ENCODE measurements at places on chromosomes 16 and 17.
A peak's percentile ranks its signal among the peaks of the same experiment; 100 is the strongest.

GRCh38 chr17:34850023-34850422 lies 111.2 kb downstream of the CCT6B start:
- DNase-seq, result no peak

- no peak for DNase-seq
These were observed 39.3 kb downstream of the MEAK7 start for GRCh38 chr16:84465154-84465553.

DNA sequence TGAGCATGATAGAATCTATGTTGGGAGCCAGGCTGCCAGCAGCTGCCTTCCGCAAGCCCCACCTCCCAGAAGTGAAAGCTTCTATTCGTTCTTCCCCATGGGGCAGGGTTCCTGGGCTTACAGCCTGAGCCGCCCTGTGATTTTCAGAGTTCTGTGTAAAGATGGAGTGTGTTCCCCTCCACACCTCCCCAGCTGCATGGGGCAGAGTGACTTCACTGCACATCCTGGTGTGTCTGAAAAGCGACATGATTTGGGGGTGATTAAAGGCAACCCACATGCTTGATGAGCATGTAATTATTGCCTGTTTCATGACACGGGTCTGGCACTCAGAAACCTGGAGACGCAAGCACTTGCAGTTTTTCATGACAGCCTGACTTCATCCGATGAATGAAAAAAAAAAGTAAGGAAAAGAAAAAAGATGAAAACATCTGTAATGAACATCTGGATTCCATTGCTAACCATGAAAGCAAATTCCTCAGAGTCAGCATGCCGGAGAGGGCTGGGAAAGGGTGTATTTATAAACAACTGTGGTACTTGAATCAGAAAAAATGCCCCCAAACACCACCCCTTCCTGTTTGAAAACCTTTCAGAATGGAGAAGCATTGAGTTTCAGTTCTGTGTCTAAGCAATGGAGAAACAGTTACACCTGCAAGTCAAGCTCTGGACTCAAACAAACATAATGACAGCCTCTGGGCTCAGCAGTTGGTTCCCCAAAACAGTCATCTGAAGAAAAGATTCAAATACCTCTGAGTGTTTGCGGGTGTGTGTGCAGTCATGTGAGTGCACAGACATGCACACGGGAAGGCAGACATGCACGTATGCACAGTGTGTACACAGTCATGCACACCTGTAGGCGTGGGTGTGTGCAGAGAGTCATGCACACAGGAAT lies 266.0 kb downstream of the ENGASE start:
- DNase-seq, result no peak

GRCh38 chr16:86428729-86429517 lies 81.4 kb upstream of the FOXF1 start:
- DNase-seq, result no peak

DNA sequence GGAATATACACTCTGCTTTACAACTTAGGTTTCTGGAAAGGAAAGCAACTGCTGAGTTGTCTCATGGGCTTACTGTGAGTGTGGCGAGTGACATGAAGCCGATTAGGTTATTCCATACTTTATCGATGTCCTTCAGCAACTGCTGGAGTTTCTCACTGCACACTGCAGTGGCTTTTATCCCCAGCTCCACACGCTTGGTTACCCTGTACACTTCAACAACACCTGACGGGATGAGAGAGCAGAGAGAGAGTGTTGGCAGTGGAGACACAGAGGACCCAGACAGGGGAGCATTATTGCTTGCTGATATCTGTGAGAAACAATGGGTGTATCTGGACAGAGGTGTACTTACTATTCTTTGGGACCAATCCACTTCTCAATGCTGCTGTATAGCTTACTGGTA lies 46.2 kb downstream of the DUSP14 start:
- DNase-seq, result no peak

DNA sequence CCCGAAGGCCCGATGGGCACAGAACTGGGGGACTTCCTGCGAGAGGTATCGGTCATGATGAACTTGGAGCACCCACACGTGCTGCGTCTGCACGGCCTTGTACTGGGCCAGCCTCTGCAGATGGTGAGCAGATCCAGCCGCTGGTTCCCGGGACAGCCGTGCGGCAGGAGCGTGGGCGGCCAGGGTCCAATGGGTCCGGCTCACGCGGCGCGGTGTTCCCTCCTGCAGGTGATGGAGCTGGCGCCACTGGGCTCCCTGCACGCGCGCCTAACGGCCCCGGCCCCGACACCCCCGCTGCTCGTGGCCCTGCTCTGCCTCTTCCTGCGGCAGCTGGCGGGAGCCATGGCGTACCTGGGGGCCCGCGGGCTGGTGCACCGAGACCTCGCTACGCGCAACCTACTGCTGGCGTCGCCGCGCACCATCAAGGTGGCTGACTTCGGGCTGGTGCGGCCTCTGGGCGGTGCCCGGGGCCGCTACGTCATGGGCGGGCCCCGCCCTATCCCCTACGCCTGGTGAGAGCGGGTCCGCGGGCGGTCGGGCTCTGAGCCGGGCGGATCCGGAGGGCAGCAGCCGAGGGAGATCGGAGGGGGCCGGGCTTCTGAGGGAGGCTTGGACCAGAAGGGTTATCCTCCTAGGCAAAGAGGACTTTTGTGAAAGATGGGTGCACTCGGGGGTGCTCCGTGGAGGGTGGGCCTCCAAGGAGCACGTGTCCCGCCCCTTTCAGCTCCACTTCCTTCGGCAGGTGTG lies 3.0 kb downstream of the TNK1 start:
- no peak for DNase-seq

- peak; percentile 26 for DNase-seq
These were observed 19.1 kb downstream of the ZFHX3 start for GRCh38 chr16:73028721-73029361.

DNA sequence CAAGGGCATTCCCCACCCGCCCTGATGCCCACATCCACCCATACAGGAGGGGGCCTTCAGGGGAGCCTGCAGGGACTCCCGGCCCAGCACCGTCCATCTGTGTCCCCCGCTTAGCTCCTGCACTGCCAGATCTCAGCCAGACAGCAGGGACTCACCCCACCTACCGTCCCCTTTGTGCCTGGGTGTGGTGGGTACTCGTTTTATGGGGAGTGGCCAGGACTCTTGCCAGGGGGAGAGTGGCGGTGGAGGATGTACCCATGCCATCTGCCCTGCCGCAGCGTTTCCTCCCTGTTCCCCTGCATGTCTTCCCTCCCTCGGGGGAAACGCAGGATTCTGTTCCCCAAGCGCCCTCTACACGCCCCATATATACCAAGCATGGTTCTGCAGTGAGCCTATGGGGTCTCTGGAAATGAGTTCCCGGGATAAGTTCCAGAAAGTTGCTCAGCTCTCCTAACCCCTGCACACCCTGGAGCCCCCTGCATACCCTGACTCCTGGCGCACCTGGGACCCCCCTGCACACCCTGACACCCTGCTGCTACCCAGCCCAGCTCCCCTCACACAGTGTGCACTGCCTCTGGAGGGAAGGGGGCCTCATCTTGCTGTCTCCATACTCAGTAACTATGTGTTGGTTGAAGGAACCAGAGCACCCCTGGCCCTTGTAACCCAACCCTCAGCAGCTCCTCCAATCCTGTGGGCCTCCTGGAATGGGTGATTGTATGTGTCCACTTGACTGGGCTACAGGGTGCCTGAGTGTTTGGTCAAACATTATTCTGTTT lies 4.2 kb upstream of the MAFG start:
- DNase-seq, result no peak

GRCh38 chr16:82626791-82627261 lies at the start of gene CDH13:
Gene CDH13, plus strand, starts transcription at chr16:82626969.
- DNase-seq, result no peak

GRCh38 chr16:4734730-4735535 lies 596 bp downstream of the DNAAF8 start:
- DNase-seq, result peak; percentile 89

DNA sequence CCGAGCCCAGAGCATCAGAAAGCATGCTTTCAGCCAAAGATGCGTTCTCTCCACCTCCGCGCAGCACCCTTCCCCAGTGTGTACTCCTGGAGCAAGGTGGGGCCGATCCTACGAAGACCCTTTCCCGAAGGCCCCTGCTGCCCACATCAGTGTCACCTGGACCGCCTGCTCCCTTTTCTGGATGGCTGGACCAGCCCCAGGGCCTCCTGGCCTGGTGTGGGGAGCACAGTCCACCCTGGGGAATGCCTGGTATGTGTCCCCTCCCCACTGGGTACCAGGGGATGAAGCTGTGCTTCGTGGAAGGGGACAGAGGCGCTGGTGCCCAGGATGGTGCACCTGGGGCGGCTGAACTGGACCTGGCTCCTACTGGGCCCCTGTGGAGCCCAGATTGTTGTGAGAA lies 173.8 kb downstream of the SEC14L1 start:
- DNase-seq, result no peak

DNA sequence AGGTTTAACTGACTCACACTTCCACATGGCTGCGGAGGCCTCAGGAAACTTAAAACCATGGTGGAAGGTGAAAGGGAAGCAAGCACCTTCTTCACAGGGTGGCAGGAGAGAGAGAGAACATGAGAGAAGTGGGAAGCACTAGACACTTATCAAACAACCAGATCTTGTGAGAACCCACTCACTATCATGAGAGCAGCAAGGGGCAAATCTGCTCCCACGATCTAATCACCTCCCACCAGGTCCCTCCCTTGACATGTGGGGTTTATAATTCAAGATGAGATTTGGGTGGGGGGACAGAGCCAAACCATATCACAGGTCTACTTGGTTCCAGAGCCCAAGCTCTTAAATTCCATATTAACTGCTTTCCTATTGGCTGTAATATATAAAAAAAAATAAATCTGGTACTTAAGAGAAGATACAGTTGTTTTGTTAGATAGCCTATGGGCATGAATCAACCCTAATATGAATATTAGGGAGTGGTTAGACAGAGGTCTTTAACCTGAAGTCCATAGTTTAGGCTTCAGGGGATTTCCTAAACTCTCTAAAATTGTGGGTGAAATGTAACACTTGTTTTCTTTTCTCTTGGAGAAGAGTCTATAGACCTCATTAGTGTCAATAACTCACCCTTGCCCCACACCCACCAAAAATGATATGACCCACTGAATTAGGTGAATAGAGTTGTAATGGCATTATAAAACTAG lies 56.7 kb downstream of the SKAP1 start:
- no peak for DNase-seq

GRCh38 chr16:24309258-24310142 lies 53.4 kb downstream of the CACNG3 start:
- DNase-seq, result no peak

- no peak for DNase-seq
These were observed 22.1 kb downstream of the NUBP1 start for GRCh38 chr16:10765772-10766171.

DNA sequence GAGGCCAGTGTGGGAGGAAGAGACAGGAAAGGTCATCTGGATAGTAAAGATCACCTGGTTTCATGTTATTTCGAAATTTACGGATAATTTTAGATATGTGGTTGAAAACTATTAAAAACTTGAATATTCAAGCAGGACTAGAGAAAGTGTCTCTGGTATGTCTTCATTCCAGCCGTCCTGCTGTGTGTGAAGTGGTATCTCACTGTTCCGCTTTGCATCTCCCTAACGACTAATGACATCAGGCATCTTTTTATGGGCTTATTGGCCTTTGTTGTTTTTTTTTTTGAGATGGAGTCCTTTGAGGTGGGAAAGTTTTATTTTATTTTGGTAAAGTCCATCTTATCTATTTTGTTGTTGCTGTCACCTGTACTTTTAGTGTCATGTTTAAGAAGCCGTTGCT lies 214.4 kb upstream of the CHMP6 start:
- no peak for DNase-seq

DNA sequence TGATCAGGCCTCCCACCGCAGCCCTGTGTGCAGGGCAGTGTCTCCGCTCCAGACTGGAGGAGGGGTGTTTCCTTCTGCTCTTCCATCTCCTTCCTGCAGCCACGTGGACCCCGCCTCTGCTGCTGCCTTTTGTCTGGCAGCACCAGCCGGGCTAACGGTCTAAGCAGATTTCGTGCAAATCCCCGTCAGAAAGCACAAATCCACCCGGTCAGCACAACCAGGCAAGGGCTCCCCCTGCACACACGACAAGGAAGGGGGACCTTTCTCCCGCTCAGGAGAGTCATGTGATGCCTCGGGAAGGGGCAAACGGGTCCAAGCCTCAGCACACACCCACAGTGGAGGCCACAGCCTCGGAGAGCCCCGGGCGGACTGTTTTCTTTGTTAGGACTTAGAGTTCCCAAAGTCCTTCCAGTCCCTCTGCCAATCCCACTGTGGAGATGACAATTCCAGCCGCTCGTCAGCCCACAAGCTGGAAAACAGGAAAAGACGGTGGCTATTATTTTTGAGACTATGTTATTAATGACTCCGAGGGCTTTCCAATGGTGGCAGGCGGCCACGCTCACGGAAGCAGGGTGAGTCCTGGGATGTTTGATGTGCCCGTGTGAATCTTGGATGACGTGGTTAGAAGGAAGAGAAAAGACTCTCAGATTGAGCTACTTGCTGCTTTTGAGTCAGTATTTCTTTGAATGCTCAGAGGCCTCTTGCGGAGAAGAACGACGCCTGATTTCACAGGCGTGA lies 22.5 kb upstream of the MEAK7 start:
- DNase-seq, result no peak

GRCh38 chr17:37344519-37344918 lies 31.3 kb upstream of the C17orf78 start:
- no peak for DNase-seq

DNA sequence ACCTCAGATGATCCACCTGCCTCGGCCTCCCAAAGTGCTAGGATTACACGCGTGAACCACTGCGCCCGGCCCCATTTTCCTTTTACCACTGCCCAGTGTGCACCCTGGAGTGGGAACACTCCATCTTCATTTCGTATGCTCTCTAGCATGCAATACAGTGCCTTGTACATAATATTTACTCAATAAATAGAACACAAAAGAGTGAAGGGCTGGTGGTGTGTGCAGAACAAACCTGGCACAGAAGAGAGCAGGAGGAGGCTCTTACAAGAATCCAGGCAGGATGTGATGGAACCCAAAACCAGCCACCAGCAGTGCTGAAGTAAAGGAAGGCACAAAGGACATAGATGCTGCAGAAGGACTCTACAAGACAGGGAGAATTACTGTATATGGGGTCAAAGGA lies 7.3 kb downstream of the KRT37 start:
- no peak for DNase-seq

DNA sequence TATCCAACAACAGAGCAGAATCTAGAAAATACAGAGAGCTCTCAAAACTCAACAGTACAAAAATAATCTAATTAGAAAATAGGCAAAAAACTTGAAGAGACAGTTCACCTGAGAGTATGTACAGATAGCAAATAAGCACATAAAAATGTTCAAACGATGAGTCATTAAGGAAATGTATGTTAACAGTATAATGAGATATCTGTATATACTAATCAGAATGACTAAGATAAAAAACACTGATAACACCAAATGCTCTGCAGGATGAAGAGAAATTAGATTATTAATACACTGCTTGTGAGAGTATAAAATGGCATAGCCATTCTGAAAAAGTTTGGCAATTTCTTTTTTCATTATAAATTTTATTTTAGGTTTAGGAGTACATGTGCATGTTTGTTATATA lies 1307.6 kb upstream of the GOT2 start:
- DNase-seq, result no peak

- no peak for DNase-seq
These were observed 2.6 kb downstream of the CPD start for GRCh38 chr17:30381340-30381659.

GRCh38 chr17:77645072-77646045 lies 313.1 kb upstream of the TNRC6C start:
- no peak for DNase-seq

Data from coronary artery (tissue), 2 donors.